ENCODE measurements at places on chromosomes 13 and 19.
A peak's percentile ranks its signal among the peaks of the same experiment; 100 is the strongest.

DNA sequence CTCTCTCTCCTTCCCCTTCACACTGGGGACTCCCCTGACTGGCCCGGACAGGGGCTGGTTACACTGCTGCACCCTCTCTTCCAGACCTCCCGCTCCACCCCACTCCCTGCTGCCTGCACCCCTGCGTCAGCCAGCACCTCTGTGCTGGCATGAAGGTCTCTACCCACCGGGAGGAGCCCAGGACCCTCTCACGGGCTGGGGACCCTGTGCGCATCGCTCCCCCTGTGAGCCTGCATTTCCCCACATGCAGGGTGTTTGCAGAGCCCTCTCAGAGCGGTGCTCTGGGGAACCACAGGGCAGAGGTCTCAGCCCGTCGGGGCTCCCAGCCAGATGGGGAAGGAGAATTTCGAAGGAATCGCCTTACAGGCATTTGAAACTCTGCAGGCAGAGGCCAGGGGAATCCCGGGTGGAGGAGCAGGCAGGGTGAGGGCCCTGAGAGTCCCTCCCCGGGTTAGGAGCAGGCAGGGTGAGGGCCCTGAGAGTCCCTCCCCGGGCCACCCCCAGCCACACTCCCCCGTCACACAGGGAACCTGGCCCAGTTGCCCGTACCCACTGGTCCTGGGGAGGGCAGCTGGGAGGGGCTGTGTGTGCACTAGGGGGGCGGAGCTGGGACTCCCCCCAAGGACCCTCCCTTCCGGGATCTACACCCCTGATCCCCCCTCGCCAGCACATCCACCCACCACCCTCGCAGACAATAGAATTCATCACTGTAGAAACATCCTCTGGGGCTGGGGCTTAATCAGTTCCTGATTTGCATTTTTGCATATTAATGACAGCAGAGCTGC, 16.3 kb upstream of the TCF3 start:
- no peak for DNase-seq

GRCh38 chr13:97853550-97853949, 99.9 kb upstream of the IPO5 start:
- DNase-seq: no peak

GRCh38 chr13:73440296-73440895, 381.6 kb downstream of the KLF5 start:
- DNase-seq: no peak

- no peak for DNase-seq
Observed at GRCh38 chr19:750640-751423, at the start of gene MISP. Gene MISP, plus strand, starts transcription at chr19:751112. Its CDS starts 5,835 bp downstream, at chr19:756947.

DNA sequence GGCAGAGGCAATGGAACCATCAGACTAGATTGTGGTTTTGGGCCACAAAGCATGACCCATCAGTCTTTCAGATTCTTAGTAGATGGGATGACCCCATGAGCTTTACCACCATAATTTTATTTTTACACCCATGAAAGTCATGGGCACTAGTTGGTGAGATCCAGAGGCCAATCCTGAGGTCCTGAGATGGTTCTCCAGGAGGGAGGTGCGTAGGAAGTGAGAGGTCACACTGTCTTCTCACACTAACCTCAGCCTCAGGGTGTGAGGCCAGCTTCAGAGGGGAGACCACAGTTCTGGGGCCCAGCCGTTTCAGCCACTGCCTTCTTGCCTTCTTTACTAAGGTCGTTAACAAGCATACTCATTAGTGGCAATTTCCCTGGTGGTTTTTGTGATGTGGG, 106.4 kb downstream of the AKAP11 start:
- no peak for DNase-seq

GRCh38 chr13:23608701-23609413, 38.6 kb downstream of the TNFRSF19 start:
- DNase-seq: no peak

GRCh38 chr13:35475212-35475959, 1.1 kb downstream of the MAB21L1 start:
- DNase-seq: no peak

GRCh38 chr19:3698974-3699740, 1.1 kb downstream of the PIP5K1C start:
- DNase-seq: peak; percentile 30

- peak; percentile 69 for DNase-seq
Observed at GRCh38 chr19:7928741-7929701, 3.1 kb upstream of the CTXN1 start.

DNA sequence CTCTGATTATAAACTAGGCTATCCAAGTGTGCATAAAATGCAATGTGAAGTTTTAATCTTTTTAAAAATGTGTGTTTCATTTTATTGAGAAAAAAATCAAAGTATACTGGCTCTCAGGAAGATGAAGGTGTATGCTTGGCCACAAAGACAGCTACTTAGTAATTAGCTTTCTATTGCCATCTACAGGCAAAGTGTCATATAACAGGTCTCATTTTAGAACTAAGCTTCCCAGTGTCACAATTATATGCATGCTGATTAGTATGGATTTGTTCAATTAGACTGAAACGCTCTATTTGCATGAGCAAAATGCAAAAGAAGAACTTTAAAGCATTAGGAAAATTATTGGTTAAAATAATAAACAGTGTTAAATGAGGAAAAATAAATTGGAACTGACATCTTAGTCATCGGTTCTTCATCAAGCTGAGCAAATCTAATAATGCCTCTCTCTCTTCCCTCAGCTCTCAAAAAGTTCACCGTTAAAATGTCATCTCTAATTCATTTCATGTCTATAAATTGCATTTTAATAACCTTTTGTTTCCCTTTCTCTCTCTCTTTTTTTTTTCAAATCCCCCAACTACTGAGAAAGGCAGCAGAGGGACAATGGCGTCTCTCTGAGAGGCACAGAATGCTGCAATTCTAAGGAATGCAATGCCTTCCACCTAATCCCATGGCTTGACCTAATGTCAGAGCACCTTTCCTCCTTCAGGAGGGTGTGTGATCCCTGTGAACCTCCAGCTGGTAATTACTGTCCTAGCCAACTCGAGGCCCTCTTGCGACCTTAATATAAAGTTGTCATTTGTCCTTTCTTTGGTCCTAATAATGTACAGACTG, 313.1 kb upstream of the MAB21L1 start:
- no peak for DNase-seq

DNA sequence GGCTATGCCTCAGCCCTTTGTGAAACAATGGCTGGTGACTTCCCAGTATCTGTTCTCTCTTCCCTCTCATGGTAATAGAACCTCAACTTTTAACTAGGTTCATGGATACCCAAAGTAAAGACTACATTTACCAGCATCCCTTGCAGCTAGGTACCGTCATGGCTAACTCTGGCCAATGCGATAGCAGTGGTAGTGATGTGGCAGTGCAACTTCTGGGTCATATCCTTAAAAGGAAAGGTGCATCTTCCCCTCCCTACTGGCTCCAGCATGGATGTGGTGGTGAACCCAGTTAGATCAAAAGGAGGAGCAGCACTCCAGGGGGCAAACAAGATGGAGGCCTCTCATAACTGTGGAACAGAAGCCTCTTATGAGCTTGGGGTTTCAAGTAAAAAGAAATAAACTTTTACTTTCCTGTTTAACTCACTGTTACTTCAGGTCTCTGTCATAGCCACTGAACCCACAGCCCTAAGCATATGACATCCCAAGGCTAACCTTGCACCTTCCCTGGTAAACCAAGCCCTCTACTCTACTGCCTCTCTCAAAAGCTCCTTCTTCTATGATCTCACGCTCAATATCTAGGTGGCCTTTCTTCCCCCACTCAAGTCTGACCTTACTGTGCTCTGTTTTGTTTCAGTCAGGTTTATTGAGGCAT, 104.4 kb downstream of the DOCK9 start:
- DNase-seq: no peak

DNA sequence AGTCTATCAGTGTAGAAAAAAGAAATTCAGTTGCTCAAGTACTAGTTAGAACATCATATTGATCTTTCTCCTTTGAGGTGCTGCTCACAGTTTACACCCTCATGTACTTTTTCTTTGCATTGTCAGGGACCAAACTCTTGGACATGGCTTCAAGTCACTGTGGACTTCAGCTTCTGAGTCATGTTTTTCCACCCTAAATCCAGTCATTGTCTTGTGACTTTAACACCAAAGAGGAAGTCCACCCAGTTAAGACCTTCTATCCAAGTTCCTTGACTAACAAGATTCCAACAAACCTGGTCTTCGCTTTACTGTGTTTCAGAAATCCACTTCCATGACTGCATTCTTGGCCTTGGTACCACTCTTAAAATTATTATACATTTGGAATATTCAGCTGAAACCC, 206.7 kb upstream of the ARGLU1 start:
- DNase-seq: no peak

GRCh38 chr13:66809485-66809884, 420.7 kb downstream of the PCDH9 start:
- DNase-seq: no peak

- DNase-seq: no peak
Observed at GRCh38 chr13:96684469-96684868, 309.8 kb downstream of the OXGR1 start.

DNA sequence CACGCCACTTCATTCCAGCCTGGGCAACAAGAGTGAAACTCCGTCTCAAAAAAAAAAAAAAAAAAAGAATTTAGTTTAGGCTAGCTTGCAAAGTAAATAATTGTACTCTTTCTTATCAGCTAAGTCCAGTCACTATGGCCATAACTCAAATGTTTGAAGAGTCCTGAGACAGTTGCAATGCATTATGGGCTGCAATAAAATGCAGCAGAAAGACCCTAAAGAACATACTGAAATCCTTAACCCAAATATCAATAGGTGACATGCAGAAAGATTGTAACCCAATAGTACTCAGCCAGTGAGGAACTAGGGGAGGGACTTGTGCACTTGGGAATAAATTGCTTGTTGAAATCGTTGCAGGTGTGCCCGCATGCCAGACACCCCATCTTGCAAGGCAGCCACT, 20.9 kb upstream of the FFAR2 start:
- DNase-seq: no peak

- no peak for DNase-seq
Observed at GRCh38 chr13:34708566-34709313, 233.3 kb upstream of the NBEA start.

DNA sequence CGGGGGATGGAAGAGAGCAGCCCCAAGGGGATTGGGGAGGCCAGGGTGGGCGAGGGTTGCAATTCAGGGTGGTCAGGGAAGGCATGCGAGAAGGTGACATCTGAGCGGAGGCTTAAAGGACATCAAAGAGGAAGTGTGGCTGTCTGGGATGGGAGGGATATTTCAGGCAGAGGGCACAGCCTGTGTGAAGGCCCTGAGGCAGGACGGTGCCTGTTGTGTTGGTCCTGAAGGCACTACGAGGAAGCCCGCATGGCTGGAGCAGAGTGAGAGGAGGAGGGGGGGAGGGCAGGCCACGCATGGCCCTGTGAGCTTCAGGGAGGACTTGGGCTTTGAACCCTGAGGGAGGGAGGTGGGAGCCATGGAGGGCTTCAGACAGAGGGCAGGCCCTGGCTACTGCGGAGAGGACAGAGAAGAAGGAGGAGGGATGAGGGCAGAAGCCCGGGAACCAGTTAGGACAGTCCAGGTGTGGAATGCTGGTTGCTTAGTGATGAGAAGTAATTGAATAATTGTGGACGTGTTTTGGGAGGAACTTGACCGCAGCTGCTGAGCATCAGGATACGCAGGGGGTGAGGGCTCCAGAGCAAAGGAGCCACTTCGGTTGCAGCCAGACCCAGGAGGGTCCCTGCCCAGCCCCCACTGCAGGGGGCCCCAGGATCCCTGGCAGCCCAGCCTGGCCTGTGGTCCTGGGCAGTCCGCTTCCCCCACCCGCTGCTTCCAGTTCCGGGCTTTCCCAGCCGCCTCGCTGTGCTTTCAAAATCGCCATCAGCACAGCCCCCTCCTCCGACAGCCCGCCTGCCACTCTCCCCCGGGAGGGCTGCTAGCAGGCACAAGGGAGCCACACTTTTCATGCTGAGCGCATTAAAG, 6.2 kb downstream of the TLE6 start:
- DNase-seq: no peak

- DNase-seq: no peak
Observed at GRCh38 chr19:53596056-53596455, 35.7 kb upstream of the DPRX start.

GRCh38 chr13:93309886-93310523, 83.4 kb downstream of the GPC6 start:
- DNase-seq: no peak

DNA sequence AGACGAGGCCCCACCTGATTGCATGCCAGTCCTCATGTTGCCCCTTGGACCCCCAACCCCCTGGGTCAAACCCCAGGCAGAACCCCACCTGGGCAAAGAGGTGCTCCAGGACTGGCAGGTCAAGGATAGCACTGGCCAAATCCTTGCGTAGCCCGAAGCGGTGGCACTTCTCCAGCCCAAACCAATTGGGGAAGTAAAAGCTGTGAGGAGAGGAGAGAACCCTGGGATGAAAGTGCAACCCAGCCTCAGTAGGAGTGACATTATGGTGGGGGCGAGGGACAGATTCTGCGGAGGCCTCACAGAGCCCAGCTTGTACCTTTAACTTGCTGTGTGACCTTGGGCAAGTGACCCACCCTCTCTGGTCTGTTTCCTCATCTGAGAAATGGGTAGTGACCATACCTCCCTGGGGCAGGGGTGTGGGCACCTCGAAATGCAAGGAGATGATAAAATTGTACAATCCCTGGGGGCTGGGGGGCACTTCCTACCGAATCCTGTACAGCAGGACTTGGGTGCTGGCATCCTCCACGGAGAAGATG, 4.4 kb downstream of the JAK3 start:
- DNase-seq: no peak

DNA sequence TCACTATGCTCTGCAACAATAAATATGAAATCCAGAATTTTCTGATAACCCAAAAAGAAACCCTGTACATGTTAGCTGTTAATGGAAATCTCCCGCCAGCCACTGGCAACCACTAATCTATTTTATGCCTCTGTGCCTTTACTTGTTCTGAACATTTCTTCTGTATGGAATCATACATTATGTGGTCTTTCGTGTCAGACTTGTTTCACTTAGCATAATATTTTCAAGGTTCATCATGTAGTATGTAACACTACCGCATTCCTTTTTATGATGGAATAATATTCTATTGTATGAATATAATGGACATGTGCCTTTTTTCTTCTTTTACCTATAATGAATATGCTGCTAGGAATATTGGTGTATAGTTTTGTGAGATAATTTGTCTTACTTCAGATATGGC, 1123.3 kb downstream of the EFNB2 start:
- no peak for DNase-seq

GRCh38 chr13:113021811-113022210, 52.8 kb downstream of the MCF2L start:
- DNase-seq: no peak

- DNase-seq: no peak
Observed at GRCh38 chr13:113305208-113305607, 8.2 kb downstream of the LAMP1 start.

DNA sequence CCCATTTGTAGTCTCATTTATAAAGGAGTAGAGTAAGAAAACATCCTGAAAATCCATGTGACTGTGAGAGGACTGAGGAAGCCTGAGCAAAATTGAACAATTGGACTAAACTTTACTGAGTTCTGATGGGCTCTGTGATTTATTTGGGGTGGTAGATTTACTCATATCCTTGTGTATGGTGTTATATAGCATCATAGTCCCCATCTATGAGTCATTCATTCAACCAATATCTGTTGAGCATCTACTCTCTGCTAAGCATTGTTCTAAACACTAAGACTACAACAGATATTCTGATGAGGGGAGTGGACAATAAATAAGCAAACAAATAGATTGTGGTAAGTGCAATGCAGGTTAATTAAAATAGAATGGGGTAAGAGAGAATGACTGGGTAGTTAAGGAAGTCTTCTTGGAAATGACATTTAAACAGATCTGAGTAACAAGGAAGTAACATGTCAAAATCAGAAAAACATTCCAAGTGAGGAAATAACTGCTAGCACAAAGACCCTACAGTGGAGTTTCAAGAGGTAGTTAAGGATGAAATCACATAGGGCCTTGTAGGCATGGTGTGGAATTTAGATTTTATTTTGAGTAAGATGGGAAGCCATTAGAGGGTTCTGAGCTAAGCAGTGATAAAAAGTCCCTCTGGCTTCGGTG, 36.3 kb upstream of the MLNR start:
- no peak for DNase-seq

Data from stimulated activated CD4-positive, alpha-beta T cell treated with anti-CD3 and anti-CD28 coated beads, Interleukin-1b, Interleukin-23, amount 100 ng/mL, for 48 hours (primary cell).